ENCODE measurements at places on chromosomes 1 and 21.

GRCh38 chr1:82731216-82731615 is 930.5 kb downstream of the ADGRL2 start:
- no peak for DNase-seq

DNA sequence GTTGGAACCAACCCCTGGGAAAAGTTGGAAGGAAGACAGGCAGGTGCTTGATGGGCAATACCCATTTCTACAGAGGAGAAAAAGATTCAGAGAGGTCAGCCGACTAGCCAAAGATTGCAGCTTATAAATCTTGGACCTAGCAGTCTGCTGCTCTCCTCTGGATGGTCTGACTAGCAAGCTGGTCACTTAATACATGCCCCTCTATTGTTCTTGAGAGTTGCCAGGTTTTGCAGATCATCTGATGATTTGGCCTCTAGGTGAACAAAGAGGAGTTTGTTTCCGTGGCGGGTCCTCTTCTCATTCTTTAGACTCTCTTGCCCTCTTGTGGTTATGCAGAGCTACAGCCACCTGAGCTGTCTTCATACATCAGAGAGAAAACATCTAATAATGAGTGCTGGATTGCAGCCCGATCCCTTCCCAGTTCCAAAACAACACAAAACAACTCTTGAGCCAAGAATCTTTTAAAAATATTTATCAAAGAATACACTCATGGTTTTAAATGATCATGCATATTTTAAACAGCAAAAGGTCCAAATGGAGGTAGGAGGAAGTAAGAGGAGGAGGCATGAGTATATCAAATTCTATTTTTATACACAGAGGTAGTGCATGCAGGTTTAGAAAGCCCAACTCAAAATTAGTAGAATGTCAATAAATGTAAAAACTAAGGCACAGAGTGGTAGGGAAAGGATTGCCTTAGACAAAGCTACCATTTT is 115.7 kb downstream of the SLC30A10 start:
- DNase-seq, result no peak

DNA sequence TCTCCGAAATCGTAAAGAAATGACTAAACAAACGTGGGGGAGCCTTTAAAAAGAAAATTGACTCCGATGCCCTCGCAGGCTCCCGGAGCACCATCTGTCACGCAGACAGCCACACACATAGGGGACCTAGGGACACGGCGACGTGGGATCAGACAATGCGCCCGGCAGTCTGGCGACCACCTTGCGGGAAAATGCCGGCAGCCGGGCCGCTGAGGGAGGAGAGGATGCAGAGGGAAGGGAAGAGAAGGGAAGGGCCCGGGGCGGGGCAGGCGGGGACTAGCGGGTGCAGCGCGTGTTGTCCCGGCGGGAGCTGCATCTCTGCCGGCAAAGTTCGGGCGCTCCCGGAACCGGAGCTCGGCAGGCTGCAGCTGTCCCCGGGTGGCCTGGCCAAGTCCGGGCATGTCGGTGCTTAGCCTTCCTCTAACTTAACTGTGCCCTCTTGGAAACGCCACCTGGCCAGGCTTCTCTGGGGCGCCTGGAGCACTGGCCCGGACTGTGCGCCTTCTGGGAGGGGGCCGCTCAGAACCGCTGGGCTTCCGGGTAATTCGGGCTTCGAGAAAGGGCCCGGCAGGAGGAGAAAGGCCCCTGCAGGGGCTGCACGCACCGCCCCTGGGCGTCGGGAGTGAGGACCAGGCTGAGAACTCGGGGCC is 1.8 kb downstream of the NHLH2 start:
- DNase-seq, result no peak

DNA sequence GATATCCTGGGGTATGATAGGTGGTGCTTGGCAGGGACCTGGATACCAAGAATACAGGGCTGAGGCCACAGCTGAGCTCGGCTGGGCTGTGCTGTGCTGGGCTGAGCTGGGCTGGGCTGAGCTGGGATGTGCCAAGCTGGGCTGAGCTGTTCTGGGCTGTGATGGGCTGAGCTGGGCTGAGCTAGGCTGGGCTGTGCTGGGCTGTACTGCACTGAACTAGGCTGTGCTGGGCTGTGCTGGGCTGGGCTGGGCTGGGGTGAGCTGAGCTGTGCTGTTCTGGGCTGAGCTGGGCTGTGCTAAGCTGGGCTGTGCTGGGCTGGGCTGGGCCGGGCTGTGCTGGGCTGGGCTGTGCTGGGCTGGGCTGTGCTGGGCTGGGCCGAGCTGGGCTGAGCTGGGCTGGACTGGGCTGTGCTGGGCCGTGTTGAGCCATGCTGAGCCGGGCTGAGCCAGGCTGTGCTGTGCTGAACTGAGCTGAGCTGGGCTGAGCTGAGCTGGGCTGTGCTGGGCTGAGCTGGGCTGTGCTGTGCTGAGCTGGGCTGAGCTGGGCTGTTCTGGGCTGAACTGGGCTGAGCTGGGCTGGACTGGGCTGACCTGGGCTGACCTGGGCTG is 94.7 kb upstream of the ACTRT2 start:
- no peak for DNase-seq

DNA sequence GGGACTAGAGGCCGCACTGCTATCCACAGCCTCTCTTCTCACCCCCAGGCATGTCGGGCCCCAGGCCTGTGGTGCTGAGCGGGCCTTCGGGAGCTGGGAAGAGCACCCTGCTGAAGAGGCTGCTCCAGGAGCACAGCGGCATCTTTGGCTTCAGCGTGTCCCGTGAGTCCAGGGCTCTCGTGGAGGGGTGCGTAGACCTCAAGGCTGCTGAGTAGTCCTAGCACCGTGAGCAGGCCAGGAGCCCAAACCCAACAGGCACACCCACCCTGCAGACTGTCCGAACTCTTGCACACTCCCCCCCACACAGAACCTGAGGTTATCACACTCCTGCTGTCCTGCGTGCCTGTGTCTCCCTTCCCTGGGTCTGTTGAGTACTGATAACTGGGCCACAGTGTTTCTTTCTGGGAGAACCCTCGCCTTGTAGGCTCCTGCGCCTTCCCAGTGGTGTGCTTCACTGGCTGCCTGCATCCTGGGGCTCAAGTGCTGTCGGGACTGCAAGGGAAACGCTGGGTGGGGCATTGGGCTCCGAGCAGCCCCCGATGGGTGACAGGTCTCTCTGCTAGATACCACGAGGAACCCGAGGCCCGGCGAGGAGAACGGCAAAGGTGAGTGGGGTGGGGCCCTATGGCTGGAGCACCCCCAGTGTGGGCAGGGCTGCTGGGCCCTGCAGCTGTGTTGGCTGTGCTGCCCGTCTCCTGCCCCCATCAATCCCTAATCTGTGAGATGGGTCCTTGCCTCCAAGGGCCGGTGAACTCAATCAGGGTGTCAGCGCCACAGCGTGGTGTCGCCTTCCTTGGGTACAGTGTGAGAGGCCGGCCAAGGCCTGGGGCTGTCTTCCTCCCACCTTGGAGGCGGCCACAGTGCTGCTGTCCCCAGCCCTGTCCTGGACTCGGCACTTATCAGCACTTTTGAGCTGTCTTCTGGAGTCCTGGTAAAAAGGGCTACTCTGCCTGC is 4.0 kb upstream of the GJC2 start:
- no peak for DNase-seq

GRCh38 chr1:236458996-236459395 is 64.8 kb upstream of the LGALS8 start:
- no peak for DNase-seq

GRCh38 chr1:114979278-114979891 is 50.2 kb upstream of the TSHB start:
- DNase-seq, result peak; percentile 54

DNA sequence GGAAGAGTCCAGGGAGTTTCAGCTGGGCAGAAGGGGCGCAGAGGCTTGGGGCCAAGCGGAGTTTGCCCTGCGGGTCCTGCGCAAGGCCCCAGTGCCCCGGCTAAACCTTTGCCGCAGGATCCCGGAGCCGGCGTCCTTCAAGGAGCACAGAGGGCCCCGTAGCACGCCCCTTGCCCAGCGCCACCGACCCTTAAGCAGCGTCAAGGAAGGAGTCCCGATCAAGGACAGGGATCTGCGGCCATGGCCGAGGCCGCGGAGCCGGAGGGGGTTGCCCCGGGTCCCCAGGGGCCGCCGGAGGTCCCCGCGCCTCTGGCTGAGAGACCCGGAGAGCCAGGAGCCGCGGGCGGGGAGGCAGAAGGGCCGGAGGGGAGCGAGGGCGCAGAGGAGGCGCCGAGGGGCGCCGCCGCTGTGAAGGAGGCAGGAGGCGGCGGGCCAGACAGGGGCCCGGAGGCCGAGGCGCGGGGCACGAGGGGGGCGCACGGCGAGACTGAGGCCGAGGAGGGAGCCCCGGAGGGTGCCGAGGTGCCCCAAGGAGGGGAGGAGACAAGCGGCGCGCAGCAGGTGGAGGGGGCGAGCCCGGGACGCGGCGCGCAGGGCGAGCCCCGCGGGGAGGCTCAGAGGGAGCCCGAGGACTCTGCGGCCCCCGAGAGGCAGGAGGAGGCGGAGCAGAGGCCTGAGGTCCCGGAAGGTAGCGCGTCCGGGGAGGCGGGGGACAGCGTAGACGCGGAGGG is 520 bp downstream of the CLIC6 start:
- no peak for DNase-seq

GRCh38 chr1:229258031-229258756 is 12.7 kb upstream of the RAB4A start:
- DNase-seq, result peak; percentile 48

DNA sequence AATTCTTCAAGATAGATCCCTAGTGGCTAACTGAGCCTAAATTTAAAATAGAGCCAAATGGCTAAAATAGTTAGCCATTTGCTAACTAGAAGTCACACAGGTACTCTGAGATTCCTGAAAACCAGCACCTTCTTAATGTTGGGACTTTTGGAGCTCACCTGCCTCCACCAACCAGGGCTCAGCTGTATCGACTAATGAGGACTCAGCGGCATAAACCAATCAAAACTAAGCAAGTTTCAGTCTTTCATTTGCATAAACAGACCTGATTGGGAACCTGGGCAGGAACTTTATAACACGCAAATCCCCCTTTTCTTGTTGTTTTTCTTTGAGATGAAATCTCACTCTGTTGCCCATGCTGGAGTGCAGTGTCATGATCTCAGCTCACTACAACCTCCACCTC is 28.5 kb downstream of the TNFRSF9 start:
- no peak for DNase-seq

DNA sequence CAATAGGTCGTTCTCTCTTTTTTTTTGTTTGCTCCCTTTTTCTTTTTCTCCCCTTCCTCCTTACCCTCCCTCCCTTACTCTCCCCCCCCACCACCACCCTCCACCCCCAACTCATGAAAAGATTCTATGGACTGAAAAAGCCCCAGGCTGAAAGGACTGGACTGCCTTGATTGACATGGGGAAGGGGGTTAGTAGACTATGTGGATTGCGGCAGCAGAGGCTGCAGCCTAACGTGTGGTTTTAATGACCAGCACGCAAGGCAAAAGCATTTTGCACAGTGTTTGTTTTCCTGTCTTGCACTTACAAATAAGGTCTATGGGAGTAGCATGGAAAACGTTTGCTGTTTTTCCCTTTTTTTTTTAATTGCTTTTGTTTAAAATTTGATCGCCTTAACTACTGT is 5.5 kb downstream of the ZBTB18 start:
- DNase-seq, result no peak

- DNase-seq, result no peak
These were observed 41.3 kb downstream of the PLPPR4 start for GRCh38 chr1:99305626-99306025.

GRCh38 chr1:93758842-93759515 is 77.3 kb upstream of the BCAR3 start:
- DNase-seq, result no peak

DNA sequence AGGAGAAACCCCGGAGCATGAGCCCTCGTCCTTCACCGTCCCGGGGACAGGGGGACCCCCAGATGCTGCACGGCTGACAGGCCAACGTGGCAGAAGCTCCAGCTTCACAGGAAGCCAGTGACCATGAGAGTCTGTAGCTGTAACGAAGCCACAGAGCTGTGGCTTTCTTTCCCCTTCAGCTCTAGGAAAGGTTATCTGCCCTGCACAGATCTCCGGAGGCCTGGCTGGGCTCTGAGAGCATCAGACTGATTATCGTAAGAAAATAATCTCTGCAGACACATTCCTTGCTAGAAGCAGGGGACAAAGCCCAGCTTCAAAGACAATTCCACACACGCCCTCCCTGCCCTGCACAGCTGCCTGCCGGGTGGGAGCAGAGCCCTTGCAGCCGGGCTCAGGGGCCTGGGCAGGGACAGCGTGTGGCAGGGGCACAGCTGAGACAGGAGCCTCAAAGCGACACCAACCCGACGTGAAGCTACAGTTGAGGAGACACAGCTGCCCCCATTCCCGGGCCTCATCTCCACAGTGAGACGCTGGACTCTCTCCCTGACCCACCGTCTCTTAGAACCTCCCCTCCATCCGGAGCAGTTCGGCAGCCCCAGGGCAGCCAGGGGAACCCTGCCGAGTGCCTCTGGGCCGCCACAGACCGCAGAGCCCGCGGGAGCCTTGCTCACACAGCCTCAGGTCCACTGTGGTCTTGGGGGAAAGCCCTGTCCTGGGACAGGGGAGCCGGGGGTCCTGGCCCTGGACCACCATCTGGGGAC is 30.6 kb downstream of the POFUT2 start:
- no peak for DNase-seq

DNA sequence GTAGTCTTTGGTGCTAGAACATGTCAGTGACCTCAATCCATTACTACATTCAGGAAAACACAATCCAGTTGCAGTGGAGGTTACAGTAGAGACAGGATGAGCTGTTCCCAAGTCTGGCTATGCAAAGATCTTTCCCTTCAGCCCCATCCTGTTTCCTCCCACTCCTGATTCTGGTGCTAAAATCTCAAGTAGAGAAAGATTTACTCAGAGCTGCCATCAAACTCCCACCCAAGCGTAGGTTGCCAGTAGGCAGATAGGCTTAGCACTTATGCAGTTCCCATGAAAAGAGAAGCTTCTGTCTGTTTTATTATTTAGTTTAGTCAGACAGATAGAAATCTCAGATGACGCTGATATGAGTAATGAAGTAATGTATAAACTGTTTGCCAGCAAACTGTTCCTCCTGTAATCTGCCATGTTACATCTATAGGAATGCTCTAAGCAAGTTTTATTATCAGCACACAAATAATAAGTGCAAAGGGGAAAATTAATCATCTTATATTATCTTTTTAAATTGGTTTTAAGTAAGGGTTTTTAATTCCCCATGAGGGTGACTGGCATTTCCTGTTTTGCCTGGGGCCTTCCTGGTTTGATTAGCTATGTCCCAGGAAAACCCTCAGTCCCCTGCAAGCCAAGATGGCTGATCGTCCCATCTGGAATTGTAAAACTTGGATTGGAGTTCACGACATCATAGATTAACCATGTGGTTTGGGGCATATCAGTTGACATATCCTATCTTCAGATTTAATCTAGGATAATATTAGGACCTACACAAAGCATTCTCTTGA is 188.3 kb upstream of the PALMD start:
- no peak for DNase-seq

DNA sequence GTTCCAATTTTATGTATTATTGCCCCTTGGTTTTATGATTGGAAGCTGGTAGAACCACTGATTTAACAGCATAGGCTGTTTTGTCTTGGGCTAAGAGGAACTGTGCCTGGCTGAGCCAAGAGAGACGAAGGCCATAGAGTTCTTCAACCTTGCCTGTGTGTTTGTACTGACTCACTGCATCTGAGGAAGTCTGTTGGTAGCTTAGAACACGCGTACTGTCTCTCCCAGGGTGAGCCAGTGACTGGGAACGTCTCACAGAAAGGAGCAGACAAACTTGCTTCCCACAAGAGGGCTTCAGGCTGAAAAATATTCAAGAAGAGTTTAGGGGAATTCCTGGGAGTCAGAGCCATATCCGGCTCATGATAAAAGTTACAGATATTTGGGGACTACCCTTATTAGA is 14.9 kb downstream of the TMEM51 start:
- DNase-seq, result no peak

- peak; percentile 11 for DNase-seq
These were observed 108.3 kb downstream of the HIVEP3 start for GRCh38 chr1:41810446-41810845.

- no peak for DNase-seq
These were observed 83.5 kb downstream of the NDUFS5 start for GRCh38 chr1:39109644-39110043.
